ENCODE measurements at places on chromosomes 16 and 17. TPM values are rescaled to one million over a fixed set of nuclear protein-coding genes. Genes with fewer than 3 reads are reported as not detected.
A peak's percentile ranks its signal among the peaks of the same experiment; 100 is the strongest.

DNA sequence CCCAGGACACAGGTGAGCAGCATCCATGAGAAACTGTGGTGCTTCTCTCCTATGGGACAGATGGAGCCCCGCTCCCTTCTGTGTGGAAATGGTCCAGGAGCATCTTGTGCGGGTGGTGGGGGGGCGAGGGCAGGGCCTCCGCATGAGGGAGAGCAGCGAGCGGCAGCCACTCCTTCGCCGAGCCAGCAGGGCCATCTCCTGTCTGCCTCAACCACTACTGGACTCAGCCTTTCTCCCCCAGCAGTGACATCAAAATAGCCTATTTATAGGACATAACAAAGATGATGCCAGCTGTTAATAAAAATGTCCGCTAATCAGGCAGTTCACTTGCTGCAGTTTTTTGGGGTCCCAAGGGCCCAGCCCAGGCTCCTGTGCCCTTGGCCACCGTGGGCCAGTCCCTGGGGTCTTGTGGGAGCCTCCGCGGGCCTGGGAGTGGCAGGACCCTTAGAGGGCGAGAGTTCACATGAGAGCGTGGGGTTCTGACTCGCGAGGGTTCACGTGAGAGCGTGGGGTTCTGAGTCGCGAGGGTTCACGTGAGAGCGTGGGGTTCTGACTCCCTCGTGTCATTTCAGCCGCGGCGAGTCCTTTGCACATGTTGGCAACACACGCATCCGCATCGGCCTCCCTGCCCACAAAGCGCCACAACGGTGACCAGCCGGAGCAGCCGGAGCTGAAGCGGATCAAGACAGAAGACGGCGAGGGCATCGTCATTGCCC, 47.4 kb downstream of the WDR45B start:
- DNase-seq, result no peak

DNA sequence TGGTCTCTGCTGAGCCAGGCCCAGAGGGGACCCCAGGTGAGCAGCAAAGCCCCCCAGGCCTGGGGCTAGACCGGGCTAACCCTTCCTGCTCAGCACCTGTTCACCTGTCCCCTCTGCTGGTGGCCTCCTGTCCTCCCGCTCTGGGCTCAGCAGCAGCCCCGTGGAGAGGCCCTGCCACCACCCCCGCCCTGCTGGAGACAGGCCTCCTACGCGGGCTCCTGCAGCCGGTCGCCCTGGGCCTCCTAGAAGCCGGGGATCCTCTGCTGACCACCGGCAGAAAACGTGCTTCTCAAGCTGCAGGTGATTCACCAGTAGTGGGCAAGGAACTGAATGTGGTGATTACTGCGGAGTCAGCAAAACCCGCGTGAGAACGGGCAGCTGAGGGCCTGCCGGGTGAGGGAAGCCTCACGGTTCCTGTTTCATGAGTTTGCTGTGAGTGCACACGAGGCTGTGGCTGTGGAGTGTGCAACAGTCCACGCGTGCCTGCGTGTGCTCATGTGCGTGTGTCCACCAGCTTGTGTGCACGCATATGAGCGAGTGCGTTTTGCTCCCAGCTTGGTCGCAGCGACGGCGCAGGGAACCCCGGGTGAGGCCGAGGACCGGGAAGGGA, 792 bp downstream of the SECTM1 start:
- peak; percentile 66 for DNase-seq

- peak; percentile 88 for DNase-seq
These were observed at the start of gene OSGIN1 for GRCh38 chr16:83952940-83953795. TSS of gene OSGIN1 (plus strand) at chr16:83953240. CDS start at chr16:83957672, 4,432 bp downstream.

GRCh38 chr17:11924076-11924475, 73.2 kb downstream of the ZNF18 start:
- no peak for DNase-seq

- DNase-seq, result no peak
These were observed 713.2 kb downstream of the CDH11 start for GRCh38 chr16:64408699-64409098.

GRCh38 chr16:58197314-58198012, 443 bp downstream of the CSNK2A2 start:
- DNase-seq, result no peak

GRCh38 chr16:29744541-29745101, 1.2 kb downstream of the C16orf54 start:
- no peak for DNase-seq

DNA sequence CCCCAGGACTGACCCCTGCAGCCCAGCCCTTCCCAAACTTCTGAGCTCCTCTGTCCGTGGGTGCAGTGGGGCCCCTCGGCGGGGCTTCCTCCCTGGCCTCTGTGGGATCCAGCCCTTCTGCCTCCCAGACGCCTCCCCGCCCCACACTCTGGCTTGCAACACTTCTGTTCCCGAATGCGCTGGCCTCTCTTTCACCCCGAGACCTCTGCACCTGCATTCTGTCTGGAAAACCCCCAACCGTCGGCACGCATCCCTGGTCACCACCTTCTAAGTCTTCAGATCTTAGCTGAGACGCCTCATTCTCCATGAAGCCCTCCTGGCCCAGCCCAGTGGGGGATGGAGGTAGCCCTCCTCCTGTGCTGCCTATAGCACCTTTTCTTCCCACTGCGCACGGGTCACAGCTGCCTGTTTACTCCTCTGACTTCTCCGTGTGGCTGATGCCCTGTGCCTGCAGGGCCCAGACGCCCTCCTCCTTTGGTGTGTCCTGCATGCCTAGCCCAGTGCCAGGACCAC, 26.4 kb downstream of the TMEM235 start:
- DNase-seq, result no peak

NTN1 gene
- total RNA-seq, result 0.22 TPM

GSPT1 gene
- 67.9 TPM for total RNA-seq

OR4D1 gene
- total RNA-seq, result not detected
